ENCODE measurements at places on chromosomes 4 and X. TPM values are rescaled to one million over a fixed set of nuclear protein-coding genes. Genes with fewer than 3 reads are reported as not detected.

The BEX4 gene
- 13.0 TPM for total RNA-seq

The DYNLT3 gene
- 56.6 TPM for total RNA-seq

The STBD1 gene
- 3.6 TPM for total RNA-seq

The F8A2 gene
- not detected for total RNA-seq

The PPM1K gene
- 21.2 TPM for total RNA-seq

The BEND4 gene
- not detected for total RNA-seq

The MAGEA1 gene
- total RNA-seq, result not detected

The ASB12 gene
- total RNA-seq, result not detected

The OTC gene
- total RNA-seq, result not detected

DNA sequence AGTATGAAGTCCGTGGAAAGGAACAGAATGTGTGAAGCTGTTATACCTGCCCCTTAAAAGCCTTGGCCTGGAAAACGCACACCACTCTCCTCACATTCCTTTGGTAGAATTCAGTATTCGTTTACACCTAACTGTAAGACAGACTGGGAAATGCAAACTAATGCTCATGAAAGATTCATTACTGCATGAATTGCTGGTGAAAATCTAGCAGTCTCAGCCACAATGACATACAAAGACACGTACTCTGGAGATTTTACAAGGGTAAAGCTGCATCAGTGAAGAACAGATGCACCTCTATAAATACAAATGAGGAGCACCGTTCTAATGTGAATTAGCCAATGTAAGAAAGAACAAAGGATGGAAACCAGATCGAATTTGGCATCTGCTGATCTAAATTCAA lies 2051.3 kb downstream of the PCDH7 start:
- DNase-seq, result peak; percentile 0
- no peaks in the 10 kb centered on the region for H3K4me1 ChIP-seq
- H3K27ac ChIP-seq, result no peak overlapping the region
- no peaks in the 10 kb centered on the region for H3K27me3 ChIP-seq
- H3K4me3 ChIP-seq, result no peak overlapping the region

DNA sequence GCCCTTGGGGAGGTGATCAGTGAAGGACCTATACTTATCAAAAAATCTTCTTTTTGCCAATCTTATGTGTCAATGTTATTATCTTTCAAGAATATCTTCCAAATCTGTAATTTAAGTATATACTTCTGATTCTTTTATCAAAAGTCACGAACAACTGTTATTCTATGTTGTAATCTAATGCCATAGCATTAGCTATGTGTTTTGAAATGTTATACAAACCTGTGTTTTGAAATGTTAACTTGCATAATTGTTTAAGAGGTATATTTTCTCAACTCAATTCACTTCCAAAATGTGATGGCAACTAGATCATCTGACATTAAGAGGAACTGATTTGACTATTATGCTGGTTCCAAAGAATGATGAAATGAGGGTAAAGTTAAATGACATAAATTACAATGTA lies 113.5 kb downstream of the NDST4 start:
- H3K27me3 ChIP-seq, result no peaks in the 10 kb centered on the region
- no peaks in the 10 kb centered on the region for H3K4me1 ChIP-seq
- DNase-seq, result no peak
- H3K27ac ChIP-seq, result no peak overlapping the region

DNA sequence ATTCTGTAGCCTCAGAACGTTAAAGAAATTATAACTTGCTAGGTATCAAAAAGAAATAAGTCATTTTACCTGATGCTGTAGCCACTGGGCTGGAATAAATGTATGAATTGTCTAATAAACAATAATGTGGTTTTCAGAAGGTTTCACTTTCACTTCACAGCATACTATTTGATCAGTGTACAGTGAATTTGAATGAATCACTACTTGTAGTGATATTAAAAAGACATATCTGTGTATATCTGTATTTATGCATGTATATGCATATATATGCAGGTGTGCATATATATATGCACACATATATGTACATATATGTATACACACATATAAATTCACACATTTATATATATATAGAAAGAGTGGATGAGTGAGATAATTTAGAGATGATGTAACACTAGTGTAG lies 440.0 kb upstream of the PCDH10 start:
- no peaks in the 10 kb centered on the region for H3K4me1 ChIP-seq
- DNase-seq, result no peak
- no peaks in the 10 kb centered on the region for H3K36me3 ChIP-seq
- no peak overlapping the region for H3K27ac ChIP-seq

- no peaks in the 10 kb centered on the region for H3K4me1 ChIP-seq
- H3K36me3 ChIP-seq, result no peaks in the 10 kb centered on the region
- no peak for DNase-seq
- H3K27ac ChIP-seq, result no peak overlapping the region
- H3K27me3 ChIP-seq, result no peaks in the 10 kb centered on the region
These were observed 65.3 kb downstream of the CDS1 start for GRCh38 chr4:84648178-84648577.

DNA sequence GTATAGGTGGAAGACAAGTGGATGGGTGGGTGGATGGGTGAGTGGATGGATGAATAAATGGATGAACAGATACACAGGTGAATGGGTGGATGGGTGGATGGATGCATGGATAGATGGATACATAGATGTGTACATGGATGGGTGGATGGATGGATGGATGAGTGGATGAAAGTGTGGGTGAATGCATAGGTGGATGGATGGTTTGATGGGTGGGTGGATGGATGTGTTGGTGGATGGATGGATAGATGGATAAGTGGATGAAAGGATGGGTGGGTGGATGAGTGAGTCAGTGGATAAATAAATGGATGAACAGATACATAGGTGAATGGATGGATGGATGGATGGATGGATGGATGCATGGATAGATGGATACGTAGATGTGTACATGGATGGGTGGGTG lies 1.6 kb downstream of the CRLF2 start:
- no peak for DNase-seq
- no peak overlapping the region for H3K4me3 ChIP-seq
- no peak overlapping the region for H3K27ac ChIP-seq
- H3K4me1 ChIP-seq, result peaks cover 7% of the 10 kb centered on the region
- H3K36me3 ChIP-seq, result no peaks in the 10 kb centered on the region

DNA sequence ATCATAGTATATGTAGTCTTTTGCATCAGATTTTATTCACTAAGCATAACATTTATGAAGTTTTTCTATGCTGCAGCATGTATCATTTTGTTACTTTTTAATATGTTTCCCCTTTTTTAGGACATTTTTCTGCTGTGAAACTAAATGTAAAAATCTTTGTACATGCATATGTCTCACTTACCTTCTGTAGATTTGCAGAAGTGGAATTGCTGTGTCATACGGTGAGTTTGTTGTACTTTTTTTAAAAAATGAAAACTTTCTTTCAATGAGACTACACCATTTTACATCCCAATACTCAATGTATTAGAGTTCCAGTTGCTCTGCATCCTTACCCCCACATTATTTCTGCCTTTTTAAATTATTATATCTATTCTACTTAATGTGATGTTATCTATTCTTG lies 868.9 kb downstream of the PDHA2 start:
- H3K27me3 ChIP-seq, result no peaks in the 10 kb centered on the region
- no peaks in the 10 kb centered on the region for H3K36me3 ChIP-seq
- no peaks in the 10 kb centered on the region for H3K4me1 ChIP-seq
- no peak overlapping the region for H3K27ac ChIP-seq

- no peaks in the 10 kb centered on the region for H3K27me3 ChIP-seq
- no peak overlapping the region for H3K27ac ChIP-seq
These were observed 45.2 kb upstream of the CLCN4 start for GRCh38 chrX:10111364-10112148.

DNA sequence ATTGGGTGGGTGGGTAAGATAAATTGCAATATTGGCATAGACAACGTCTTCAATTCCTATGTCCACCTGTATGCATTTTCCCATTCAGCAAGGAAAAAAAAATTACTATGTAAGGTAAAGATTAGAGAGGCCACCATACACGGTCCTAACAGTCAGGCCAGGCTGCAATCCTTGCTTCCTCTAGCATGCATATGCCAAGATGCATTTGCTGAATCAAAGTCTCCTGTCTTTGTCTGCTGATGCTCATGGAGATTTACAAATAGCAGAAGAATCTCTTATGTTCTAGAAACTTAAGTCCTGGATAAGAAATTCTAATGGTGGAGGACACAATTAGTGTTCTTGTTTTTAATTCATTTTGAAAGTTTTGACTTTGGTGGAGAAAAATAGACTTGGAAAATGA lies 206.8 kb downstream of the PDGFC start:
- peaks cover 19% of the 10 kb centered on the region for H3K36me3 ChIP-seq
- no peak for DNase-seq
- no peaks in the 10 kb centered on the region for H3K27me3 ChIP-seq
- H3K27ac ChIP-seq, result peak overlapping the region; percentile 38
- peaks cover 32% of the 10 kb centered on the region for H3K4me1 ChIP-seq

DNA sequence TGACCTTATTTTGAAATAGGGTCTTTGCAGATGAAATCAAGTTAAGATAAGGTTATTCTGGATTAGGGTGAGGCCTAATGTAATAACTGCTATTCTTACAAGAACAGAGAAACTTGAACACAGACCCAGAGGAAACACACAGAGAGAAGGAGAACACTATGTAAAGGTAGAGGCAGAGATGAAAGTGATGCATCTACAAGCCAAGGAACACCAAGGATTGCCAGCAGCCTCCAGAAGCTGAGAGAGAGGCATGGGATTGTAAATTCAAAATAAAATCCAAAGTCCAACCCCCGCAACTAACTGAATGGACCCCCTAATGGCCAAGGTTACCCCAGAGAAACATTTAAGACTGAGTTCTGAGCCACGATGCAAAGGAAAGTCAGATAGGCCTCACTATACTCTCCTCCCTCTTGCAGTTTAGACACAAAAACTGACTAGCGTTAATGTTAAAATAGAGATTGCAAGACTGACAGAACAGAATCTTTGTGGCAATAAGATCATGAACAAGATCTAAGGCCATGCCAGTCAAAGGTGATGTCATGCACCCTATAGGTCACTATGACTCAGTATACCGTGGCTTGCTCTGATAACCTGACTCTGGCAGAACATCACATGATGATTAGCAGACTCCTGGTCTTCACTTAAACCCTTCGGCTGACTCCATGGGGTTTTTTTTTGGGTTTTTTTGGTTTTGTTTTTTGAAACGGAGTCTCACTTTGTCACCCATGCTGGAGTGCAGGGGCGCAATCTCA lies 42.9 kb downstream of the DDX60L start:
- peaks cover 16% of the 10 kb centered on the region for H3K36me3 ChIP-seq
- H3K27me3 ChIP-seq, result no peaks in the 10 kb centered on the region
- no peak overlapping the region for H3K27ac ChIP-seq
- DNase-seq, result no peak
- H3K4me3 ChIP-seq, result no peak overlapping the region

Data from osteoblast (primary cell).